ENCODE measurements at places on chromosomes 6 and 20.

DNA sequence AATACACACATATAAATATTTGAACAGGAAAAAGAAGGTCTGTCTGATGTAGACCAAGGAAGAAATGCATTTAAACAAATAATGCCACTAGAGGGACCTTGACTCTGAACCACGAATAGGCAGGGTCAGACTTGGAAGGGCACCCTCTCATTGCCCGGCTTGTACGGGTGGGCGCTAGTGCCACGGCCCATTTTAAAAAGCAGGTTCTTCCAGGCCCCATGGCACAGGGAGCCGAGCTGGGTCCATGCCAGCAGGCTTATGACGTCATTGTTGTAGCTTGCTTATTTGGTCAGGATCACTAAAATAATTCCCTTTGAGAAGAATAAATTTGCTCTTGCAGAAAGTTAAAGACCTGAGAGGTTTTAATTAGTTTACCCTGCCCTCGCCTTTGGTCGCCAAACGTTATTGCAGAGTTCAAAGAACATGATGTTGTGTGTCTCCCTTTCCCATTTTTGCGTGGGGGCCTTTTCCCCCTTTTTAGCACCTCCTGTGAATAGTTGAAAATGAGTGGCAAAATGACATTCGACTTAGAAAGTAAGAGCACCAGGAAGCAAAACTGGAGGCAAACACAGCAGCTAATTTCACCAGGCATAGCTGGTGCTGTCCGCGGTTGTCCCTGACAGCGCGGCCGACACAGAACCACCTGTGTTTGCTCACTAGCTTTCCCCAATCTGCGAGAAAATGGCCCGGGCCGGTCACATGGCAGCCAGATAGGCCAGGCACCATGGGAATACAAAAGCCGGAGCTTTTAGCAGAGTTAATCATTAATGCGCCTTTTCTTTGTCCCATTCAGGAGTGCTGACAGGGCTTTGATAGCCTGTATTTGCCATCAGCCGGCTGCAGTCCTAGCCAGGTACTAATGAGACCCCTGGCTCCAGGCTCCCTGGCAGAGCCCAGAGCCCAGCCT lies 93.8 kb downstream of the FOXA2 start:
- DNase-seq: no peak

DNA sequence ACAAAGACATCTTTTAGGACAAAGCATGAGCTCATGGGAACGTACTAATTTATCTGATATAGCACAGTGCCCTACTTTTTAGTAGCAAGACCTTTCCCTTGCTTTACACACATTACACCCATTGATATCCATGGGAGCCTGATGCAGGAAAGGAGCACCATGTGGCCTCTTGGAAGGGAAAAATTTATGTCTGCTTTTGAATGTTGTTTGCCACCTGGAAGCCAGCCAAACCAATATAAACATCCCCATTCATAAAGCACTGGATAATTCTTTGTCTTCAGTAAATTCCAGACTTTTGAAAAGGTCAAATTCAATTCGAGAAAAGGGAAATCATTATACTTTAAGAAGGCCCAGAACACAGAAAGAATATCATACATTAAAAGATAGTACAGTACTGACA lies 152.3 kb upstream of the BEND6 start:
- no peak for DNase-seq

DNA sequence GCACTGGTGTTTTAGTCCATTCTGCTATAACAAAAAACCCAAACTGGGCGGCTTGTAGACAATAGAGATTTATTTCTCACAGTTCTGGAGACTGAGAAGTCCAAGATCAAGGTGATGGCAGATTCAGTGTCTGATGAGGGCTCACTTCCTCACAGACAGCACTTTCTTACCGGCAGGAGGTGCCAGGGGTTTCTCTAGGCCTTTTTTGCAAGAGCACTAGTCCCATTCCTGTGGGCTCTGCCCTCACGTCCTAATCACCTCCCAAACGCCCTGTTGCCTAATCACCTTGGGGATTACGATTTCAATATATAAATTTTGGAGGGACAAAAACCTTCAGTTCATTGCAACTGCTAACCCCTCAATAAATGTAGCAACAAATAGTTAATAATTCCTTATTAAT lies 140.0 kb upstream of the SGK1 start:
- DNase-seq: no peak

DNA sequence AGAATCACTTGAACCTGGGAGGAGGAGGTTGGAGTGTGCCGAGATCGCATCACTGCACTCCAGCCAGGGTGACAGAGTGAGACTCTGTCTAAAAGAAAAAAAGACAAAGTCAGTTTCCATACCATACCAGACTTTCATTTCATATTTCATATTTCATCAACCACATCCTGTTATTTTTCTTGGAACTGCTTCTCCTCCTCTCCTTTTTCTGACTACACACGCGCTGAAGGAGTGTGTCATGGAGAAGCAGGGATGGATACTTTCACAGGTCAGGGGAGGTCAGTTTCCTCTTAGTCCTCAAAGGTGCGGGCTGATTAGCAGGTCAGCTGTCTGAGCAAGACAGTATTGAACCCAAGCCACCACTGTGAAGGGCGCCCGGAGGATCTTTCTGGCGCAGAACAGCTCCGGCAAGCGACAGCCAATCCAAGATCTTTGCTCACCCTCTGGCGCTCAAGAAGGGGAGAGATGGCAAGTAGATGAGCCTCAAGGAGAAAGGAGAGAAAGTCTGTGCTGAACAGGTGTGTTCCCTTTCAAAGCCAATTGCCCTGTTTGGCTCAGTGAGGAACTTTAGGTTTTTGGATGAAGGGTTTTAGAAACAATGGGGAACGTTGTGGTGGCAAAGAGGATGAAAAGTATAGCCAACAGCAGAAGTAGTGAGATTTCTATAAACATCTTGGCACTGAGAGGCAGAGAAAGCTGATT lies 18.9 kb upstream of the SYNJ2 start:
- no peak for DNase-seq

- no peak for DNase-seq
Measured at GRCh38 chr20:24572140-24572539, 102.7 kb downstream of the SYNDIG1 start.

GRCh38 chr6:28907394-28907793 lies 16.4 kb downstream of the TRIM27 start:
- no peak for DNase-seq

DNA sequence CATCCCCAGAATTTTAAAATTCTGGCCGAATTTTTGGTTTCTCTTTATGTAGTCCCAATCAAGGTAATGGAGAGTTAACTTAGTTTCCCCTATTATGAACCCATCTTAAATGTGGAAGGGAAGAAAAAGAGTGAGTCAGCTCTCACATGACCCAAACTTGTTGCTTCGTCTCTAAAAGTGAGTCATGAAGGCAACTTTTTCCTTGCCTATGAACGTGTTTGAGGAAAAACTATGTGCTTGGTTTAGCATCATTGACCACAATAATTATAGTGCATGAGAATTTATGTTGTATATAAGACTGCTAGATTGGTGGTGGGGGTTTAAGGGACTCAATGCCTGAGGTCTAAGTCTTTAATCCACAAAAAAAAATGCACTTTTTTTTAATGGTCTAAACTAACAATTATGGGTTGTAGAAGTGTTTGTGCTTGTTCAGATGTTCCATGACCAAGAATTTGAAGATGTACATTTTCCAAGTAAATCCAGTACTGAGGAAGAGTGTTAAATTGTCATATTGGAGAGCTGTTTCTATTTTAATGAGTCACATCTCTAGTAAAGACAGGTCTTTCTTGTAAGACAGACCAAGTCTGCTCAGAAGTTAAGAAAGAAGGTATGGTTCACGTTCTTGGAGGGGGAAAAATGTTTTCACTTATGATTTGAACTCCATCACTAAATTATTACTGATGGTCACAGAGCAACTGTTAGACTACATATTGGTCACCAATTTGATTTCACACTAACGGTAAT lies 409.9 kb upstream of the MARCKS start:
- no peak for DNase-seq

DNA sequence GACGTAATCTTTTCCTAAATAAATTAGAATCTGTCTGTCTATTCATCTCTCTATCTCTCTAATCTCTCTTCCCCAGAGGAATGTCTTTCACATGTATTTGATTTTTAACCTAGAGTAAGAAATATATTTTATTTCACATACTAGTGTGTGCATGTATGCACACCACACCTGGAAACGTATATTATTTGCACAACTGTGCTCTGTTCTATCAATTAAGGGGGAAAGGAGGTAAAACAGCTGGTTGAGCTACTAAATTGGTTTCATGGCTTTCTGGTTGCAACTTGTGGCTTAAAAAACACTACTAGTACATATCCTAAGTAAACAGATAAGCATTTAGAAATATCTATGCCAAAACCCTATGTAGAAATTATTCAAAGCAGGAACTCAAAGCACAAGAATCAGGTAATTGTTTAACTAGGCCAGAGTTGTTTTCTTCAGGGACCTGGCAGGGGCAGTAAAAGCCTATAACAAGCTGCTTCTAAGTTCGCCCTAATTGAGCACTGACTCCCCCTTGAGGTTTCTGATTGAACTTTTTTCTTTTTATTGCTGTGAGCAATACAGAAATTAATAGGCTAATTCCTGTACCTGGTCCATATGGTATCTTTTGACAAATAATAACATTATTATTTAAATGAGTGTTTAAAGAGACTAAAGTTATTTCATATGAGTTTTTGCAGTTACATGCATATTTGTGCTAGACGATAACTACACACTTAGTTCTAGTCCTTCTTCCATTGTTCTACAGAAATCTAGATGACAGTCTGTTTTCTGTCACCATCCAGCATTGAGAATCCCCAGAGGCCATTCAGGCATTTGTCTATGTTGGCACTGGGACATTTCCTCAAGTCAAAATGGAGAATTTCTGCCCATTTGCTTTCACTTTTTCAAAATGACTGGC lies 88.6 kb downstream of the MCHR2 start:
- no peak for DNase-seq

DNA sequence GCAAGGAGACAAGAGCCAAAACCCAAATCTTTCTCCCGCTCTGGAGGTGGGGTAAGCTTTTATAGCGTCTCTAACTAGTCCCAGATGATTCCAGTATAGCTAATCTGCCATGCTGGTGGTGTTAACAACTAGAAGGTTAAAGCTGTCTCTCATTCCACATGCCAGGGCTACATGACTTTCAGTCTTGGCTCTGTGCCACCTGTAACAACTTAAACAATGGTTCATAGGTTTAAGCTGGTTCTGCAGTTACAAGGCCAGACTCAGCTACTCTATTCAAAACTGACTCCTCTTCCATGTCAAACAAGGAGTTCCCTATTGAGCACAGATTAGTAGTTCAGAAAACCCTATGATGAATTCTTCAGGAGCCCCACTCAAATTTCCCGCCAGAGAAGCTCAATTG lies 128.9 kb downstream of the ELOVL4 start:
- no peak for DNase-seq

GRCh38 chr6:113774127-113774825 lies 82.9 kb upstream of the MARCKS start:
- DNase-seq: no peak

DNA sequence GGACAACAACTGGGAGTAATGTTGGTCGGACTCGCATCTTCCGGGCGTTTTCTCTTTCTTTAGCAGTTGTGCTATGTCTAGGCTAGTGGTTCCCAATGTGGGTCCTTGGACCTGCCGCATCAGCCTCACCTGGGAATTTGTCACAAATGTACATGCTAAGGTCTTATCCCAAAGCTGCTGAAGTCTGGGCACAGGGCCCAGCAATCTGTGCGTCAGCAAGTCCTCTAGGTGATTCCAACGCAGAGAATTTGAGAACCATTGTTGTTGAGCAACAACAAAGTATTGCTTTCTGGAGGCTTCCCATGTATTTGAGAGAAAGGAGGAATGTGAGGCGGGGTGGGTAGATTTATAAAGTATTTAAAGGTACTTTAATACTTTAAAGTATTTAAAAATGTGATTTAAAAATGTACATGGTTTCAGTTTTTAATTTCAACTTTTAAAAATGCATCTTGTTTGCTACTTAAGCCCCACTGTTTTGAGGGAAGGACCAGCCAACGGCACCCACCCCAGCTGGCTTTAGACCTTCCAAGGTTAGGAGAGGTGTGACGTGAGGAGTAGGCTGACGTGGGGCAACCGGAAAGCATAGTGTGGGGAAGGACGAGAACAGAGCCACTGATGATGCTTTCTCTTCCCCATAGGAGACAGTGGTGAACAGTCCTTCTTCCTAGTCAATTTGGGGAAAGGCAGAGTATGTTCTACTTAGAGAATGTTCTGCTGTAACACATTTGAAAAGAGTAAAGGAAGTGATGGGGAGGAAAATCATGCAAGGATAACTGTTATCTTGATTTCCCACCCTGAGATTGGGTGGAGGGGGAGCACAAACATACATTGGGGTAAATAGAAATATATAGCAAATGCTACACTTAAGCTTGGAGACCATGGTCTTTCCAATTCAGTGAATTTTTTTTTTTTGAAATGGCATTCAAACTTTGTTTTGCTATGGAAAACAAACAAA lies 4.3 kb downstream of the UST start:
- no peak for DNase-seq

- DNase-seq: peak; percentile 60
Measured at GRCh38 chr6:89145956-89146717, at the start of gene PM20D2. Gene PM20D2 (plus strand): TSS chr6:89146055. CDS start chr6:89146145, 90 bp downstream.

DNA sequence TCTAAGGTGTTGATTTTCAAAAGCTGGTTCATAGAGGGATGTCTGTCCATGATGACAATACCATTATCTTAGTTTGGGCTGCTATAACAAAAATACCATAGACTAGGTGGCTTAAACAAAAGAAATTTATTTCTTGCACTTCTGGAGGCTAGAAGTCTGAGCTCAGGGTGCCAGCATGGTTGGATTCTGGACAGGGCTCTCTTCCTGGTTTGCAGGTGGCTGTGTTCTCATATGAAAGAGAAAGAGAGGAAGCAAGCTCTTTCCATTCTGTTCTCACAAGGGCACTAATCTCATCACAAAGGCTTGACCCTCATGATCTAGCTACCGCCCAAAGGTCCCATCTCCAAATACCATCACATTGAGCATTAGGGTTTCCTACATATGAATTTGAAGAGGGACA lies 144.5 kb upstream of the SLC24A3 start:
- no peak for DNase-seq

DNA sequence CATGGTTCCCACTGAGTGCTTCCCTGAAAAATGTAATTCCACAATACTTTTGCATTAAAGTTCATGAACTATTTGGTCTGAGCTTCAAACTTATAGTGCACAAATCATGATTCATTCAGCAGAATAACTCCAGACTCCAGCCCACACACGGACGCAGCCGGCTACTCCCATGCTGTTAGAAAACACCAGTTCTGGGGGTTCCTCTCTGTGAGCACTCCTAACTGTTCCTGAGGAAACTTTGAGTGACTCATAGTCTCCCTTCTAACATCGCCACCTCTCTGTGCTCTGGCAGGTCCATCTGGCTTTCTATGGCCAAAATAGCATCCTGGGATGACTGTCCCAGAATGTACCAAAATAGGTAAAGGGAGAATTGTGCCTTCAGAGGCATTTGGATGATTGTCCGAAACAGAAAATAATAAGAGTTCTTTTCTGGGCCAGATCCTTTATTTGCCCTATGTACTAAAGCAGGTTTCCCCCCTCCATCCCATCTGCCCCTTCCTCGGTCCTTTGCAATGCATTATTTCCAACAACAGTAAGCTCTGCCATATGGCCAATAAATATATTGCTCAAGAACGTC lies 32.3 kb upstream of the LY86 start:
- DNase-seq: no peak

- no peak for DNase-seq
Measured at GRCh38 chr6:33642897-33643296, 21.8 kb downstream of the ITPR3 start.
